ENCODE measurements at places on chromosomes 2 and 18.

- DNase-seq: no peak
Observed at GRCh38 chr2:201966691-201967438, 66.8 kb upstream of the FZD7 start.

- DNase-seq: no peak
Observed at GRCh38 chr2:80086831-80087230, 217.7 kb downstream of the LRRTM1 start.

GRCh38 chr2:118097657-118098056, 9.4 kb downstream of the INSIG2 start:
- no peak for DNase-seq

- DNase-seq: no peak
Observed at GRCh38 chr2:100202567-100202966, 60.2 kb upstream of the AFF3 start.

DNA sequence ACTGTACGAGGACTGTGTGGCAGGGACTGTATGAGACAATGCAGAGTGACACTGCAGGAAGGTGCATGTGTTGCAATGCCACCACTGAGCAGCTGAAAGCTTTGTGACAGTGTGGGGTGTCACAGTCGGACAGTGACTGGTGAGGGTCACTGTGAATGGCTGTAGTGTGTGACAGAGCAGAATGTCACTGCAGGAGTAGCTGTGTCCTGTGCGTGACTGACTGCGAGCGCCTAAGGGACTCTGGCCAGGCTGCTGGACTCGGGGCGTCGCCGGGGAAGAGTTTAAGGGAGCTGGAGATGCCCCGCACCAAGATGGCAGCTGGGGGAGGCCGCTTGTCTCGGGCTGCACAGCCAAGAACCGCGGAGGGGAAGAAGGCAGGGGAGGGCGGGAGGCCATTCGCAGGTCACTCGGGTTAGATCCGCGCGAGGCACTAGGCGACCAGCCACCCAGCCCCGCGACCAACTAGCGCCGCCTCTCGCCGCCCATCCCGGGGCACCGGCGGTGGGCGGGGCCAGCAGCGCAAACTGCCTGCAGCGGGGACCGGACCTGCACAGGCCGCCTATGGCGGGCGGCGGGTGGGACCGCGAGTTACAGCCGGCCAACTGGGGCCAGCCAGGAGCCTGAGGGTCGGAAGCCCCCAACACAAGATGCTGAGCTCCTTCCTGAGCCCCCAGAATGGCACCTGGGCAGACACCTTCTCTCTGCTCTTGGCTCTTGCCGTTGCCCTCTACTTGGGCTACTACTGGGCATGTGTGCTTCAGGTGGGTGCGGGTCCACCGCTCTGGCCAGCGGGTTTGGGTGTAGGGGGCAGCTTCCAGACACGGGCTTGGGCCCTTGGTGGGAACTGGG, at the start of gene ABHD1:
ABHD1 (plus strand) TSS at position 514 of the 849 bp plus-strand sequence; CDS start at position 648, 134 bp downstream.
- peak; percentile 80 for DNase-seq

DNA sequence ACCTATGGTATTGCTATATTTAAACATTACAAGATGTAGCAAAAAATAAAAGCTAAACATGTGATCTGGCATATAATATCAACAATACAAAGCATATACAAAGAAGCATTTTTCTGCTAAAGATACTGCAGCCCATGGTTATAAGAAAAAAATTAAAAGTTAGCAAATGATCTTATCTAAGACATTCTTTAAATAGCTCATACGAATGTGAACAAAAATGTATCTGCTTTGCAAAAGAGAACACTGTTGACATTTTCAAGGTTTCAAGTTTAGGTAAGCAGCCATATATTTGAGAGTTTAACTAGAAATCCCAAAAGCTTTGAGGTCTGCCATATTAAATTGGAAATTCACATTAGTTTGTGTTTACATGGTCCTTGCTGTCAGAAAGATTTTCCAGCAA, 301.0 kb upstream of the SLC39A10 start:
- no peak for DNase-seq

- no peak for DNase-seq
Observed at GRCh38 chr18:78579854-78580577, 399.6 kb upstream of the SALL3 start.

DNA sequence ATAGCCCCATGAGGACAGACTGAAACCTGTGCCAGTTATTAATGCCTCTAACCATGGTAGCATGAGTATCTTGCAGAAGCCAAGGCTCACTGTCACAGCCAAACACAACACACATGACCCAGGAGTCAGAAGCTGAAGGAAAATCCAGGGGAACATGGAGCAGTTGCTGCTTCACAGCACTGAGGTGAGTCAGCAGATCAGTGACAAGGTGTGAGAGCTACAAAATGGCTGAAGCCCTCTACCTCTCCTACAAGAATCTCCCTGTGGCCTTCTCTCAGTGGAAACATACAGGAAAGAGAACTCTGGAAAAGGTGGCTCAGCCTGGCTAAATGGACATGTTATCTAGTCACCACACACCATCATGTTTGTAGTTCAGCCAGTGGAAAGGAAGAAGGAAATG, 93.5 kb downstream of the NAB1 start:
- no peak for DNase-seq

DNA sequence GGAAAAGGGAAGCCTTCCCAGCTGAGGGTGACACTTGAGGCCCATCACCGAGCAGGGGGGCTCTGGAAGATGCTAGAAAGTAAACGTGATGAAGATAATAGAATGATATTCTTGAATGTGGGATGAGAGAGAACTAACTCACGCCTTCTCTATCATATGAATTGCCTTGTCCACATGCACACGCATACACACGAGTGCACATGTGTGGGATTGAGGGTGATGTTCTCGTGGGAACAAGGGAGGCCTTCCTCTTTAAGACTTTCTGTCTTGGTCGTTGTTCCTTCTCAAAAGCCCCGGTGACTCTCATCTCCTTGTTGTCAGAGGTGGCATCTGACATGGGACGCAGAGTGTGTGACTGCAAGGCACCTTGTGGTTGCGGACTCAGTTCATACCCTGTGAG, 436.9 kb downstream of the ZNF516 start:
- DNase-seq: no peak

DNA sequence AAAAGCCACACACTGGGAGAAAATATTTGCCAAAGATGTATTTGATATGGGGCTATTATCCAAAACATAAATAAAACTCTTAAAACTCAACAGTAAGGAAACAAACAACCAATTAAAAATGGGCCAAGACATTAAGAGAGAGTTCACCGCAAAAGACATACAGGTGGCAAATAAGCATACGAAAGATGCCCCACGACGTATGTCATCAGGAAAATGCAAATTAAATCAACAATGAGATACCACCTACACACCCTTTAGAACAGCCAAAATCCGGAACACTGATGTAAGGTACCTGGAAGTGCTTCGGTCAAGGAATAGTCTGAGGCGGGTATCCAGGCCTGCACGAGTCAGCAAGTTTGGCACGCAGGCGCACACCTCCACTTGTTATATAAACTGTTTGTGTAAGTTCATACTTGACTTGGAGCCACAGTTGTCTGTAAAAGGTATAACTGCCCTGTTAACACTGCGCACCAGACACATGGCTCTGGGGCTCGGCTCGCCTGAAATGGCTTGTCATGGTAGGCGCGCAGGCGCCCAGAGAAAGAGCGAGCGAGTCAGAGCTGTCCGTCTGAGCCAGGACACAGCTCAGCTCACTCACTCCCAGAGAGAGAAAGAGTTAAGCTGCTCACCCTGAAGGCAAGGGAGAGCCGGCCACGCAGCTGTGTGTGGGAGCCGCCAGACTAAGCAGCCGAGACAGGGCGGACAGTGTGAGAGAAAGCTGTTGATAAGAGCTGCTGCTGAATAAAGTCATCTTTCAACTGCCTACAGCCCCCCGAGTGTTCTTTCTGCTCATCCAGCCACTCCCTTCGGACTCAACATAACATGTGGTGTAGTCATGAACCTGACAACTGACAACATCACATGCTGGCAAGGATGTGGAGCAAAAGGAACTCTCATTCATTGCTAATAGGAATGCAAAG, 87.3 kb downstream of the HNRNPLL start:
- no peak for DNase-seq

GRCh38 chr2:238069021-238069709, 8.4 kb downstream of the SCLY start:
- DNase-seq: peak; percentile 33

DNA sequence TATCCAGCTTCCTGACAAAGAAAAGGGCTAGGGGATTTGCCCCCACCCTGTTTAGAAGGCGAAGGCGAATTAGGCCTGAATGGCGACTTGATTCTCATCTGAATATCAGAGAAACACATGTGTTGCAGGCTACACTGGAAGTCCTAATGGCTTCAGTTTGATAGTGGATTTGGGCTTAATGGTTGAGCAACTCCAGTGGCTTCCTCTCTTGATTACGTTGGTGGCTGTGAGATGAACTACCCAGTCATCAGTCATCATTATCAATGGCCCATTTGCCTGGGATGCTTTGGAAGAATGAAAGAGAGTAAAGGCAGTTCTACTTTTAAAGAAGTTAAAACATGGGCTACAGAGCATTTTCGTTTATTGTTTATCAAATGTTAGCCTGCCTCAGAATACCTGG, 60.9 kb upstream of the IL1R1 start:
- no peak for DNase-seq

- DNase-seq: no peak
Observed at GRCh38 chr18:47915229-47915628, 15.2 kb downstream of the SMAD2 start.

DNA sequence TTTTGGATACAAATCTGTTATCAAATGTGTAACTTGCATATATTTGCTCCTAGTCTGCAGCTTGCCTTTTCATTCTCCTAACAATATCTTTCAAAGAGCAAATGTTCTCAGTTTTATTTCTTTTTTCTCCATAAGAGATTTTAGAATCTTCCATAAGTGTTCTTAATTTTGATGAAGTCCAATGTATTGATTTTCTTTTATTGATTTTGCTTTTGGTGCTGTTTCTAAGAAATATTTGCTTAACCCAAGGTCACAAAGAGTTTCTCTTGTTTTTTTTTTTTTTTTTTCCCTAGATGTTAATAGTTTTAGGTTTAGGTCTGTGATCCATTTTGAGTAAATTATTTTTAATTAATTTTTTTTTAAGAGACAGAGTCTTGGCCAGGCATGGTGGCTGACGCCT, 75.8 kb upstream of the SPRED2 start:
- no peak for DNase-seq

DNA sequence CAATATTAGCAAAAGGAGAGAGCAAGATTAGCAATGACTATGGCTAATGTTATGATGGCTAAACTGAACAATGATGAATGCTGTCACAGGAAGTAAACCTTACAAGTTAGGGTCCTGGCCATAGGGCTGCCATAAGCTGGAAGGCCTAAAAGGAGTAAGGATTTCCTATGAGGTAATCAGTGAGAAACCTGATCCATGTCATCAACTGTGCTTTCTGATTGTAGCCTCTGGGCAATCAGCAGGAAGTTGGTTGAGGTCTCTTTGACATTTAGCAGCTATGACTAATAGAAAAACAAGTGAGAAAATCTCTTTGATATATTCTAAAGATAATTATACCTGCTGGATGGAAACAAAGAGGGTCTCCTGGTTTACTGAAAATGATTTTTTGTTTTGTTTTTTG, 193.0 kb downstream of the RAB3GAP1 start:
- peak; percentile 6 for DNase-seq

- DNase-seq: no peak
Observed at GRCh38 chr18:77658751-77659448, 409.3 kb downstream of the GALR1 start.

GRCh38 chr2:218383892-218384519, 1.9 kb downstream of the SLC11A1 start:
- DNase-seq: no peak

GRCh38 chr2:41791523-41791922, 256.3 kb upstream of the PKDCC start:
- no peak for DNase-seq

DNA sequence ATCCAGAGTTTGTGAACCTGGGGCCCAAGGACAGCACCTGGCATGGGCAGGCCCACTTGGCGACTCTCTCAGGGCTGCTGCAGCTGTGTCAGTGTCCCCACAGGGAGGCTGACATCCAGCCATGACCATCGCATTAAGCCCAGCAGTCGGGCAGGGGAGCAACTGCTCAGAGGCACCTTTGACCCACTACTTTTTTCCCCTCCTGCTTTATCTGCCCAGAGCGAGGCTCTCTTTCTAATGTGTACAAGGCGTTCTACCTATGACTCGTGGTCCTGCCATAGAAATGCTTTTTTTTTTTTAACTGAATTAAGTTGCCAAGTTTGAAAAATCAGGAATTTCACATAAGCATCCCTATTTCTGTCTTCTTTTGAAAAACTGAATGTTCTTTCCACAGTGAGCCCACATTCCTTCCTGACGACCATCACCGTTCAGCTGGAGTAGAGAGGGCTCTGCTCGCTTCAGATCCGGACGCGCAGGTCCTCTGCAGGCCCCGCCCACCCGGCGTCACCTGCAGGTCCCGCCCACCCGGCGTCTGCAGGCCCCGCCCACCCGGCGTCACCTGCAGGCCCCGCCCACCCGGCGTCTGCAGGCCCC, 403 bp upstream of the CLUL1 start:
- no peak for DNase-seq

DNA sequence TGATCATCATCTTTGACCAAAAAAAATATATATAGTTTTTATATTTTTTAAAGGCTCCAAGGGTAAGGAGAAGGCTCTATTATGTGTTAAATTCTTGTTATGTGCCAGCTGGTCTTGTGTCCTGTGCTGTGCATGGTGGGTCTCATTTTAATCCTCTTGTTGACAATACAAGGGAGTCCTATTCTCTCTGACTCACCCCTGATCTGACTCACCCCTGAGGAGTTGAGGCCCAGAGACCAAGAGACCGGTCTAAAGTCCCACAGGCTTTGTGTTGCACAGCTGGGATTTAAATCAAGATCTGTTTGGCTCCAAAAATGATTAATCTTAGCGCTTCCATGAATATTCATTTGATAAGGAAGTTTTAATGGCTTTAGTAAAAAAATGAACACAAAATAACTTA, 25.7 kb downstream of the MC2R start:
- DNase-seq: no peak

- DNase-seq: no peak
Observed at GRCh38 chr2:147273106-147273505, 571.7 kb upstream of the ACVR2A start.

DNA sequence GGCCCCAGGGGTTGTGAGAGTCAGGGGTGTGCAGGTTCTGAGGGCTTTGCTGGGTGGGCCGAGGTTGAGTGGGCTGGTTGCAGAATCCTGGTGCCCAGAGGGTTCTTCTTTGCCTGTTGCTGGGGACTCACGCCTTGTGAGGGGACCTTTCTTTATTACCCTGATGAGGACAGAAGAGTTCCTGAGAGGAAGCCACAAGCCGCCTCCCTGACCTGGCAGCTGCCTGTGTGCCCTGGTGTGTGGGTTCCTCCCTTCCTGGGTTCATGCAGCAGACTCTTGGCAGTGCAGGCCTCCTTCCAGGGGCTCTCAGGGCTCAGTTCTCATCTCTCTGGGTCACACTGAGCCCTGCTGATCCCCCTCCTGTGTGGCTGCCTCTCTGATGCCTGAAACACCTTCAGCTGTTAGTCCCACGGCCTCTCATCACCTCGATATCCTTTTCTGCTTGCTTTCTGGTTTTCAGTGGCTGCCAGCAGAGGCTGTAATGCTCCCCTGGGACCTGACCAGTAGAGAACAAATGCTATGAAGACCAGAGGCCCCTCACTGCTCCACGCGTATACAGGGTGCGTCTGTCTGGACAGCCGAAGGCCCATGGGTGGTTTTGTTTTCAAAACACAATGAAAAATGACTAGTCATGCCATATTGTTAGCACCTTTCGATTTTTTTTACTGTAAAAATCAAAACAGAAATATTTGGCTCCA, 191.3 kb downstream of the AGAP1 start:
- DNase-seq: peak; percentile 16
